ENCODE measurements at places on chromosomes 7 and 10.

GRCh38 chr10:62183442-62183841, 85.2 kb downstream of the RTKN2 start:
- no peak for DNase-seq

- no peak for DNase-seq
Measured at GRCh38 chr10:51972733-51973346, 273.4 kb upstream of the CSTF2T start.

DNA sequence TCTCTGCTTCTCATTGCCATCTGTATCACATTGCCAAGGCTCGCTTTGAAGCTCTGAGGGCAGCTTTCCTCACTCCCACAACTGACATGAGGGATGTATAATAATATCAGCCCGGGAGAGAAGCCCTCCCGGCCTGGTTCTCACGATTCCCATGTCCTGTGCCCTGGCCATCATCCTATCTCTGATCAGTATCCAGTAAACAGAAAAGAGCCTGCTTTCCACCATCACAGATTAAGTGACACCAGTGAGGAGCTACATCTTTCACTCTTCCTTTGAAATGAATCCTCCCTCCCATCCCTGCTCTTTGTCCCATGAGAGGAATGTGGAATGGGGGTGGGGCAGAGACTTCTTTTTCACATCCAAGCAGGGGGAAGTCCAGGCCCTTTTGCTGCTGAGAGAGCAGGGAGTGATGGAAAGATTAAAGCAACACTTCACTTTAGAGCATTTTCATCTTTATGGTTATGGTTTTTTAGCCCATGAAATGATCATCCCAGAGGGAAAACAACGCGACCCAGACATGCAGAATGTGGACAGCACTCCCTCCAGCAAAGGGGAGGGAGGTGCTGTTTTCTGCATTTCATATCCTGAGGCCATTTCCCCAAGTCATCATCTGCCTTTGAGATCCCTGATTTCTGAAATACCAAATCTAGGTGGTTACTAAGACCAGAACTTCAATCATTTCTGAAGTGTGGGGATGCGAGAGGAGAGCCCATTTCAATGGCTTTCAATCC, 84.6 kb upstream of the LYZL1 start:
- no peak for DNase-seq

DNA sequence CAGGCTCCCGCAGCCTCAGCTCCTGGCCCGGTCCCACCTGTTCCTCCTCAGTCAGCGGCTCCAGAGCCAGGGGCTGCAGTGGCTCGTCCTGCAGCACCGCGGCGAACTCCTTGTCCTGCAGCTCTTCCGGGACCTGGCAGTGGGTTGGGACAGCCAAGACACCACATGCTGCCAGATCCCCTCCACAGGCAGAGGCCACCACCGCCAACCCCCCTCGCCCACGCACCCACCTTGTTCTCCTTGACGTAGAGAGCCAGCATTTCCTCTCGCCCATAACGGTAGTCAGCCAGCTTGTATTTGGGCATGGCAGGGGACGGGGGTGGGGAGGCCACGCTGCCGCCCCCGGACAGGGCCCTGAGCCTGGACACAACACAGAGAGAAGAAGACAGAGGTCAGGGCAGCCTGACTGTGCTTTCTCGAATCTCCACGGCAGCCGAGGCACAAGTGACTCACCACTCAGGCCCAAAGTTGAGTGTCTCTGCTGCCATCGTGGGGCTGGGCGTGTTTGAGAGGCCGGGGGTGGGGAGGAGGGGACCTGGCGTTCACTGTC, 6.2 kb downstream of the GIGYF1 start:
- DNase-seq: no peak

- DNase-seq: no peak
Measured at GRCh38 chr10:102743078-102743587, 615 bp upstream of the WBP1L start.

DNA sequence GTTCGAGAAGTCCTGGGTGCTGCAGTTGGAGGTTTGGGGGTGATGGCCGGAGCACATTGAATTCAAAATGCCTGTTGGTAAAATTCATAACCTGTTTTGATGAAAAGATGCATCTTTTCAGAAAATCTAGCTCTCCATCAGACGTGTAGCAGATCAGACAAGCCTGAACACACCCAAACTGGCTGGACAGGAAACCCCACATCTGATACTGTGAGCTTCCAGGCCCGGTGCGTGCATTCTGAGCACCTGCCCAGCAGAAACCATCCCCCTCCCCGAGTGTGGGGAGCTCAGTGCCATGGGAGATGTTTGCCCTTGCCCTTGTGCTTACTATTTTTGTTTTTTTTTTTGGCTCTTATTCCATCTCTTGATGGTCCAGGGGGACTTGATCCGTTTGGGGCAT, 417.1 kb downstream of the TCERG1L start:
- no peak for DNase-seq

GRCh38 chr10:79349072-79349491, 1.8 kb downstream of the PPIF start:
- DNase-seq: no peak

DNA sequence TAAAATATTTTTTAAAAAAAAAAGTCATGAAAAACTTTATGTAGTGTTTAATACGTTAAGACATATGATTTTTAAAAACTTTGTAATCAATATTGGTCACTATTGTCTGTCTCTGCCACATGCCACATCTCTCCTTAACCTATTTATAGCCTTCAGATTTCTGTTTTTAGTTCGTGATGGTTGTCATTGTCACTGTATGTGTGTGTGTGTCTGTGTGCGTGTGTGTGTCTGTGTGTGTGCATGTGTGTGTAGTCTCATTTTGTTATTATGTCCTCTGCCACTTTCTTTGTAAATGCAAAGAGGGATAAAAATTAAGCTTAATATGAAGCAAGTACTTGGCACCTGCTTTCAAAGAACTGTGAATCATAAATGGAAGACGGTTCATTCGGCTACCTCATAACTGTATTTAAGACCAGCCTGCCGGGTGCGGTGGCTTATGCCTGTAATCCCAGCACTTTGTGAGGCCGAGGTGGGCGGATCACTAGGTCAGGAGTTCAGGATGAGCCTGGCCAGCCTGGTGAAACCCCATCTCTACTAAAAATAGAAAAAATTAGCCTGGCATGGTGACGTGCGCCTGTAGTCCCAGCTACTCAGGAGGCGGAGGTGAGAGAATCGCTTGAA, 354.0 kb downstream of the ARL4A start:
- no peak for DNase-seq

DNA sequence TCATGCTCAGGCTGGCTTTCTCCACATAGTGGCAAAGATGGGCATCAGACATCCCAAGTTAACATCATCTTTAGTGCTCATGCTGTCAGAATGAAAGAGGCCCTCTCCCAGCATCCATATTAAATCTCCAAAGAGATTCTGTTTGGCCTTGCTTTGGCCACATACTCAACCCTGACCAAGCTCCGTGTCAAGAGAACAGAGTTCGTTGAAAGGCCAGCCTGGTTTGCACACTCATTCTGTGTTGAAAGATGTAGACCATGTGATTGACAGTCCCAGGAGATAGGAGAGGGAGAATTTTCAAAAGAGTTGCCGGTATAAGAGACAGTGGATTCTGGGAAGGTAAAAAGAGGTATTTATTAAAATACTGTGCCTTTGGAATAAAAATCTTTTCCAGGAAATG, 19.7 kb downstream of the MET start:
- DNase-seq: no peak

GRCh38 chr7:74097937-74098614, 14.5 kb downstream of the LIMK1 start:
- DNase-seq: no peak

- no peak for DNase-seq
Measured at GRCh38 chr10:77578583-77579227, 58.9 kb downstream of the KCNMA1 start.

- no peak for DNase-seq
Measured at GRCh38 chr7:104809906-104810305, 204.1 kb upstream of the KMT2E start.

- DNase-seq: no peak
Measured at GRCh38 chr10:71831646-71832552, 19.2 kb downstream of the PSAP start.

DNA sequence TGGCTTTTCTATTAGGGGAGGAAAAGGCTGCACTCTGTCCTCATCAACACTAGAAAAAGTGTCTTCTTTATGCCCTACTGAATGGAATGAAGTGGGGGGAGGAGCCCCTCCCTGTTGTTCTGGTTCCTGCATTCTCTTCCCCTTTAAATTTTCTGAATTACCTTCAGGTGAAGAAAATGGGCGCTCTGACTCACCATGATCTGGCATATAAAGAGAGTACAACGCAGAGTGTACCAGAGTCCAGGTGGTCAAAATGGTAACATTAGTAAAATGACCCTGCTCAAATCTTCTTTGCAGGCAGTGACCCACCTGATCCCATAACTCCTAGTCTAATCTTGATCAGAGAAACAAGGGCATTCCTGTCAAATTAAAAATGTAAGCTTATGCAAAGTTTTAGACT, 80.7 kb downstream of the THSD7A start:
- no peak for DNase-seq

DNA sequence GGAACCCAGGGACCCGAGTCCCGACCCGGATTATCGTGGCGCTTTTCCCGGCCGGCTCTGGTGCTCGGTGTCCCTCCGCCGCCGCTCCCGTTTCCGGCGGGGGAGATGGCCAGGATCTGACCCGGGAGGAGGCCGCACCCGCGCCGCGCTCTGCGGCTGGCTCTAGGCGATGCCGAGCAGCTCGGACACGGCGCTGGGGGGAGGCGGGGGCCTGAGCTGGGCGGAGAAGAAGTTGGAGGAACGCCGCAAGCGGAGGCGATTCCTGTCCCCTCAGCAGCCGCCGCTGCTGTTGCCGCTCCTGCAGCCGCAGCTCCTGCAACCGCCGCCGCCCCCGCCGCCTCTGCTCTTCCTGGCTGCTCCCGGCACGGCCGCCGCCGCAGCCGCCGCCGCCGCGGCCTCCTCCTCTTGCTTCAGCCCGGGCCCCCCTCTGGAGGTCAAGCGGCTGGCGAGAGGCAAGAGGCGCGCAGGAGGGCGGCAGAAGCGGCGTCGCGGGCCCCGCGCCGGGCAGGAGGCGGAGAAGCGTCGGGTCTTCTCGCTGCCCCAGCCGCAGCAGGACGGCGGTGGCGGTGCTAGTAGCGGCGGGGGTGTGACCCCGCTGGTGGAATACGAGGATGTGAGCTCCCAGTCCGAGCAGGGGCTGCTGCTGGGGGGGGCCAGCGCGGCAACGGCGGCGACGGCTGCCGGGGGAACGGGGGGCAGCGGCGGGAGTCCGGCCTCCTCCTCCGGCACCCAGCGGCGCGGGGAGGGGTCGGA, 593 bp downstream of the CDK13 start:
- peak; percentile 14 for DNase-seq

GRCh38 chr7:42263971-42264370, 27.0 kb upstream of the GLI3 start:
- DNase-seq: no peak

- no peak for DNase-seq
Measured at GRCh38 chr7:124369310-124369709, 336.4 kb upstream of the TMEM229A start.

GRCh38 chr10:92641492-92641891, 48.3 kb upstream of the HHEX start:
- no peak for DNase-seq

DNA sequence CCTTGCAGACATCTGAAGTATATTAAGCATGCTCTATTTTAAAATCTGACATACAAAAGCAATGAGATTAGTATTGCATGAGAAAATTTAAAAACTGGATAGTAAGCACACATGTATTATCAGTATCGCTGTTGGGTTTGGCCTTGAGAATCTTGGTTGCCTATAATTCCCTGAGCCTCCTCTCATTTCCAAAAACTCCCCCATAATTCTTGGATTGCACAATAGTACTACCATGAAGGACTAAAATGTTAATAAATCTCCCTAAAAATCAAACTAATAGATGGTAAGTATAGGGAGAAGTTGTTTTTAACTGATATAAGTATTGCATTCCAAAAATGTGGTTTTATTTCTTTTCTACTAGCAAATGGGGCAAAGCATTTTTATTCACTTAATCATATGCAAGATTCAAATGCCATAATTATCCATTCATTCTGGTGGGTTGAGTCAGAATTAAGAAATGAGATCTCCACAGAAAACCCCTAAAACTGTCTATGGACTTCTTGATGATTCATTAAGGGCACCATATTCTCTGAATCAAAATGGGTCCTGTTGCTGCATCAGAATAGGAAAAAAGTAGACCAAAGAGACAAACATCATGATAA, 10.3 kb upstream of the VIM start:
- DNase-seq: no peak

DNA sequence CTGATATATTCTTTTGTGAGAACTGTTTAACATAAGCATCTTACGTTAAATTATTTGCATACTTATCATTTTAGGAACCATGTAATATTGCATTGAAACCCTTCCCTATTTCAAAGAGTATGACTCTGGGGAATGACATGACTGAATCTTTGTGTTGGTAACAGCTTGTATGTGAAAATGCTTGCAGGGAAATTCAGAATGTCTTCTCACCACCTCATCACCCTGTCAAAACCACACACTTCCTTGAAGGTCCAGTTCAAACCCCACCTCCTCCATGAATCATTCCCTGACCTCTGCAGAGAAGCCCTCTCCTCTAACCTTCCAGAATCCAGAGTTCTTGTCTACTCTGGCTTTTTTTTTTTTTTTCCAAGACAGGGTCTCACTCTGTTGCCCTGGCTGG, 26.3 kb upstream of the NKX2-3 start:
- no peak for DNase-seq

GRCh38 chr10:110081911-110082310, 74.1 kb downstream of the ADD3 start:
- no peak for DNase-seq

DNA sequence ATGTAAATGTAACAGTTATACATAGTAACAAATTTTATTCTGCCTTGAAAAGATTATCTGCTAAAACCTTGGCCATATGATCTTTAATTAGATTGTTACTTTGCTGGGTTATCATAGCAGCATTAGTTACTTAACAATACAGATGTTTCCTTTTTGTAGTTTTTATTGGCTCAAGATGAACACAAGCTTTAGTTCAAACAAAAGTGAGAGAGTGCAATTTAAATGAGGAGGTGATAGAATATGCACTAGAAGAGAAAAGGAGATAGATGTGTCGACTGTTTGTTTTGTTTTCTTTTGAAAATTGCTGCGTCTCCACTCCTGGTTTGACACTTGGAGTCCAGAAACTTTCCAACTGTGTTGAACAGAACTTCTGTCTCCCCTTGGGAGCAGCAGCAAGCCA, 91.4 kb upstream of the CAV2 start:
- DNase-seq: no peak

DNA sequence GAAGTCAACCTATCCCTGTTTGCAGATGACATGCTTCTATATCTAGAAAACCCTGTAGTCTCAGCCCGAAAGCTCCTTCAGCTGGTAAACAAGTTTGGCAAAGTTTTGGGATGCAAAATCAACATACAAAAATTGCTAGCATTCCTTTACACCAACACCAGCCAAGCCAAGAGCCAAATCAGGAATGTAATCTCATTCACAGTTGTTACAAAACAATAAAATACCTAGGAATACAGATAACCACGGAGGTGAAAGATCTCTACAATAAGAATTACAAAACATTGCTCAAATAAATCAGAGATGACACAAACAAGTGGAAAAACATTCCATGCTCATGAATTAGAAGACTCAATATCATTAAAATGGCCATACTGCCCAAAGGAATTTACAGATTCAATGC, 50.4 kb upstream of the ZNF365 start:
- no peak for DNase-seq

GRCh38 chr10:117748058-117748457, 205.5 kb downstream of the EMX2 start:
- DNase-seq: no peak

GRCh38 chr10:110413049-110413783, 84.5 kb upstream of the DUSP5 start:
- no peak for DNase-seq

- no peak for DNase-seq
Measured at GRCh38 chr10:107277591-107277990, 113.1 kb upstream of the SORCS1 start.

- no peak for DNase-seq
Measured at GRCh38 chr10:124142960-124143359, 49.6 kb upstream of the CHST15 start.

Data from NCI-H510A (cell line).